ENCODE measurements at places on chromosomes 12 and 14. TPM values are rescaled to one million over a fixed set of nuclear protein-coding genes. Genes with fewer than 3 reads are reported as not detected.

NANOG gene
- not detected for total RNA-seq

PALS1 gene
- total RNA-seq, result 23.6 TPM

WNT1 gene
- total RNA-seq, result 0.43 TPM

KRT82 gene
- not detected for total RNA-seq

BMAL2 gene
- 37.7 TPM for total RNA-seq

CMA1 gene
- not detected for total RNA-seq

TAS2R9 gene
- total RNA-seq, result not detected

L3HYPDH gene
- 21.6 TPM for total RNA-seq

CACNA2D4 gene
- total RNA-seq, result 10.1 TPM

CLBA1 gene
- total RNA-seq, result 1.1 TPM

TAS2R7 gene
- not detected for total RNA-seq

SIX4 gene
- not detected for total RNA-seq

PDZRN4 gene
- total RNA-seq, result not detected

LGR5 gene
- total RNA-seq, result not detected

RTN1 gene
- total RNA-seq, result 0.27 TPM

ZCRB1 gene
- total RNA-seq, result 20.3 TPM

TTC5 gene
- 23.7 TPM for total RNA-seq
